CD4-positive, alpha-beta T cell treated with Interleukin-4 for 4 hours (primary cell): ENCODE measurements at places on chromosomes 16 and 17.

DNA sequence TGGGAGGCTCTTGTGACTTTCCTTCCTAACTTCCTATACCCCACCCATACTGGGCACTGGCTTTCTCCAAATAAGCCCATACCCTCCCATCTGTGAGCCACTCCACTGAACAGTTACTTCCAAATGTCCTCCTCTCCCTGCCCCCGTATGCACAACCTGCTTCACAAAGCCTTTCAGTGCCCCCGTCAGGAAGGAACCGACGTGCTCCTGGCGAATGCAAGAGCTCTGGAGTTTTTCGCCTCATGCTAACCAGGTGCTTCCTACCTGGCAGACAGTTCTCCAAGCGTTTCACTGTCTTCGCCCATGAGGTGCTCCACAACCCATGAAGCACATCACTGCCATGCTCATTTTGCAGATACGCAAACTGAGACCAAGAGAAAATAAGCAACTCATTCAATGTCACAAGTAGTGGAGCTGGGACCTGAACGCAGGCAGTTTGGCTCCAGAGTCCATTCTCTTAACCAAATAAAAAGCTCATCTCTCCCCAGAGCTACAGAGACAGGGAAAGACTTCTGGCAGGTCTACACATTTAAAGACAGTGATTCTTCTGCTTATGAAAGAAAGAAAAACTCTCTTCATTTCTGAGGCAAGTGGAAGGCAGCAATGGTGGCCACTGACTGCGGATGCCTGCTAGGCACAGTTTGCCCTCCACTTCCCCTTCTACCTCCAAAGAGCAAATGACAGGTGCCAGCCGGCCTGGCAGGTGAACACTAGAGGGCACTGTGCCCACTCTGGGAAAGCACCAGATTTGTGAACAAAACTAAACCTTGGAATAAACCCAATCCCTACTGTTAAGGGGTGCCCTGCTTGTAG lies 23.8 kb downstream of the SPHK1 start:
- peak; percentile 66 for DNase-seq

GRCh38 chr16:19607616-19608280 lies 52.2 kb downstream of the VPS35L start:
- DNase-seq: no peak

- DNase-seq: no peak
Observed at GRCh38 chr17:46025510-46026165, 26.6 kb downstream of the STH start.

- peak; percentile 25 for DNase-seq
Observed at GRCh38 chr16:86664522-86665318, 86.4 kb downstream of the FOXL1 start.

DNA sequence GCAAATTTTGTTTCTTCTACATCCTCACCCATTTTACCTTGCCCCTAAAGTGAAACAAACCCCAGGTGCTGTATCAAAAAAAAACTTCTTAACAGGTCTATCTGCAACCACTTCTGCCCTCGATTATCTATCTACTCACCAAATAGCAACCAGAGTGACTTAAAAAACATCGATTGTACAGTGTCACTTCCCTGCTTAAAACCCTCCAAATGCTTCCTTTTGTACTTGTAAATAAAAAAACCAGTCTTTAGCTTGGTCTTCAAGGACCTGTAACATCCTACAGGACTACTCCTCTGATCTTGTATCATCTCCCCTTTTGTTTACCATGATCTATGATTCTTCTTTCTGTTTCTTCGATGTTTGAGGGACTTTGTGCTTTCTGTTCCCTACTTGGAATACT lies 82.7 kb upstream of the CORO6 start:
- peak; percentile 35 for DNase-seq
